ENCODE measurements at places on chromosomes 11 and 22.

GRCh38 chr11:67375320-67376055 lies 2.1 kb upstream of the CLCF1 start:
- peaks cover 71% of the 10 kb centered on the region for H3K4me1 ChIP-seq
- no peaks in the 10 kb centered on the region for H3K27me3 ChIP-seq
- H3K36me3 ChIP-seq = no peaks in the 10 kb centered on the region
- H3K27ac ChIP-seq = peak overlapping the region; percentile 98
- no peak overlapping the region for H3K4me3 ChIP-seq

DNA sequence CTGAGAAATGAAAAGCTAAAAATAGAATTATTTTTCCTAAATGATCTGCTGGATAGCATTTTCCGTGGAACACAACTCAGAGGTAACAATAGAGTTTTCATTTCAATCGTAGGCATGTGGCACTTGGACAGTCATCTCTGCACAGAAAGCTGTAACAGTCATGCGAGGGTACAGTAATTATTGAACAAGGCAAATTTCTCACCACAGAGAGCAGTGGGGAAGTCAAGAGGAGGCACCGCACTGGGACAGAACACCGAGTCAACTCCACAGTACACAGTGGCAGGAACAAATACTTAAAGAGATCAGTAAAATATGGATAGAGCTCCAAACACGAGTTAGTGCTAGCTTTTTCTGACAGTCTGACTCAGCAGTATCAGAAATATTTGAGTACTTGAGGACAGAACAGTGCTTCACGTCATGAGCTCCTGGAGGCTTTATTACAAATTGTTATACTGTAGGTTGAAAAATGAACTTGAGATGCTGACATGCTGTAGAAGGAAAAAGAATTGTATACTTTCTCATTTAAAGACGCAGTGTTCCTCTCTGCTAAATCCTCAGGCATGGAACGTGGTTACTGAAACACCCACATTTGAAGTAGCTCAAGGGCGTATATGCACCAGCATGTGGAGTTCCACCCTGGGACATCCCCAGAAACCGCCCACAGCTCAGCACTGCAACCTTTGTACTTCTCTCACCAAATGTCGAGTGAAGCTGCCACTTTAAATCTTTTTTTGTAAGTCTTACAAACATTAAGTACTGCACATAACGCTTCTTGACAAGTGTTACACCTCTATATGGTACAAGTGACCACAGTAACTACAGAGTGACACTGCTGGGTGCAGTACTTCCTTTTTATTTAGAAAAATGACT lies 27.4 kb upstream of the YPEL1 start:
- H3K27ac ChIP-seq = no peak overlapping the region
- H3K4me1 ChIP-seq = no peaks in the 10 kb centered on the region
- H3K36me3 ChIP-seq = no peaks in the 10 kb centered on the region

DNA sequence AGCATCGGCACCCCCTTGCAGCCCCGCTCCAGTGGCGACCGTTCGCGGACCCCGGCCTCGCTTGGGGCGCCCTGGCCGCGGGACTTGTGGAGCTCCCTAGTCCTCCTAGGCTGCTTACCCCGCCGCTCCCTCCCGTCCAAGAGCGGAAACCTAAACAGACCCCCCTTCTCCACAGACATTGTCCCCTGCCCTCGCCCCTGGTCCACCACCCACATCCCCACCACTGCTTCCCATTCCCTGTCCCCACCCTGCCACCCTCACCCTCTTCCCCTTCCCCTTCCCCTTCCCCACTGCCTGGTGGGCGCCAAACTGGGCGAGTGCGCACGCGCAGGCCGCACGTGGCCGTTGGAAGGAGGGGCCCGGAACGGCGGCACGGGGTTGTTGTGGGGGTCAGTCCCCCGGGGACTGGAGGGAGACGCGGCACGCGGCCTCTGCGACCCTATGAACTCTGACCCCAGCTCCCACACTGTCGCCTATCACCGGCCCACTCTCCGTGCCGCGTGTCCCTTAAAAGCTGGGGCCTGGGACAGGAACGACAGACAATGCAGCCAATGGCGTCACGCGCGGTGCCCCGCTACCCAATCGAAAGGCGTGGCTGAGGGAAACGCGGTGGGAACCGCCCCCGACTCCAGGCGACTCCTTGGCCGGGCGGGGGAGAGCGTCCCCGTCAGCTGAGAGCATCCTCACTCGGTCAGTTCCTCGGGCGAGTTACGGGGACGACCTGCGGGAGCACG lies at the start of gene SNX32:
Gene SNX32 (plus strand): TSS at position 667 of the 734 bp plus-strand sequence. CDS start 103 bp downstream, outside the sequence.
- H3K4me1 ChIP-seq = no peaks in the 10 kb centered on the region
- no peak within 1 kb of the TSS for H3K27ac ChIP-seq
- peaks cover 6% of the 10 kb centered on the region for H3K27me3 ChIP-seq
- H3K4me3 ChIP-seq = peak within 1 kb of the TSS; percentile 13
- H3K36me3 ChIP-seq = no peaks in the 10 kb centered on the region
- no peak for DNase-seq

- H3K27me3 ChIP-seq = no peaks in the 10 kb centered on the region
- no peak for DNase-seq
- no peak overlapping the region for H3K4me3 ChIP-seq
- no peaks in the 10 kb centered on the region for H3K4me1 ChIP-seq
- H3K27ac ChIP-seq = no peak overlapping the region
- H3K36me3 ChIP-seq = no peaks in the 10 kb centered on the region
Measured at GRCh38 chr22:48440176-48440575, 1387.5 kb downstream of the BRD1 start.

DNA sequence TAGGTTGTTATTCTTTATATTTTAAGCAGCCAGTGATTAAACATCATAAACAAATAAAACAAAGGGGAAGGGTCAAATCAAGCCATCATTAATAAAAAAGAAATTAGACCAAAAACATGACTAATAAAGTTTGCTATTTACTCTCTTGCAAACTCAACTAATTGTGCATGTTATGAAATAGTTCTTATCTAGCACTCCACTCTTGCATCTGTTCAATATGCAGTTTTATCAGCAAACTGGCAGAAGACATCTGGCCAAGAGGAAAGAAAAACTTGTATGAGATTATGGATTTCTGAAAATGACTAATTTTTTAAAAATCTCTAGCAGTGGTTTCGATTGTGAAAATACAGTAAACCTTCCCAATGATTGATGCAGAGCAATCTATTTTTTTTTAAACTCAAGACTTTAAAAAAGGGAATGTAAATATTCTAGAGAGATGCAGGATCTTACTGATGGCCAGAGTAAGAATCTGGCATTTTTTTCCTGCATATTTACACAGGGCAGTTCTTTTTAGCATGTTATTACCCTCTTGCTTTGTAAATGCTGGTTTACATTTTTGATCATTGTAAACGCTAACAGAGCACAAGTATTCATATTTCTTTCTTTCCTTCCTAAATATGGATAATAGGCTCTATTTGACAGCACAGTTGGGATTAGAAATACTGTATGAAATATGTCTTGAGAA lies 83.3 kb downstream of the GRIA4 start:
- DNase-seq = no peak
- H3K4me3 ChIP-seq = no peak overlapping the region
- H3K36me3 ChIP-seq = no peaks in the 10 kb centered on the region

GRCh38 chr11:133041928-133042882 lies 490.1 kb downstream of the OPCML start:
- H3K27me3 ChIP-seq = peaks cover 20% of the 10 kb centered on the region
- no peaks in the 10 kb centered on the region for H3K4me1 ChIP-seq
- no peak for DNase-seq
- no peaks in the 10 kb centered on the region for H3K36me3 ChIP-seq

DNA sequence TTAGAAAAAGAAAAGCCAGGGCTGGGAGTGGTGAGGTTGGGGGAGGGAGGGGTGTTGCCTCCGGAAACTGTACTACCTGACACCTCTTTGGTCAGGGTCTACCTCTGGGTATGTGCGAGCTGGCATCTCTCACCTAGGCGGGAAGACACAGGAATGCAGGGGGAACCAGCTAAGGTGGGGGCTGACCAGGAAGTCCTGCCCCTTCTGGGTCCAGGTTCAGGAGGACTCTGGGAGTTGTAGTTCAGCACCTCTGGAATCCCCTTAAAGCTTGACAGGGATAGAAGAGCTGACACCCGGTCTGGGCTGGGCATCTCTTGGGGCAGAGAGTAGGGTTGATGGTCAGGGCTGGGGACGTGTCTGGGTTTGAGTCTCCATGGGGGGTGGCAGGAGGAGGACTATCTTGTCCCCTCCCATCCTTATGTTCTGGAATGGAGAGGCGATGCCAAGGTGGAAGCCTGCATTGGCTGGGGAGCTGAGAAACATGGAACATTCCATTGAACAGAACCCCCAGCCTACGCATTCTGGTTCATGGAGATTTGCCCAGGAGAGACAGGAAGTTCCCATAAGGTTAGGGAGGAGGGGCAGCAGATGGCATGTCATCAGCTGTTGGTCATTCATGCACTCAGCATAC lies 2.1 kb upstream of the KIAA1671 start:
- peak overlapping the region; percentile 30 for H3K4me3 ChIP-seq
- peaks cover 8% of the 10 kb centered on the region for H3K4me1 ChIP-seq
- H3K27me3 ChIP-seq = no peaks in the 10 kb centered on the region
- H3K36me3 ChIP-seq = no peaks in the 10 kb centered on the region
- no peak for DNase-seq
- H3K27ac ChIP-seq = peak overlapping the region; percentile 29

- no peak for DNase-seq
- no peaks in the 10 kb centered on the region for H3K27me3 ChIP-seq
- no peaks in the 10 kb centered on the region for H3K36me3 ChIP-seq
- no peak overlapping the region for H3K27ac ChIP-seq
- peaks cover 7% of the 10 kb centered on the region for H3K4me1 ChIP-seq
- no peak overlapping the region for H3K4me3 ChIP-seq
Measured at GRCh38 chr11:73239111-73239521, 21.0 kb downstream of the P2RY2 start.

All from Panc1 (cell line).